ENCODE measurements at places on chromosomes 13 and 19.

DNA sequence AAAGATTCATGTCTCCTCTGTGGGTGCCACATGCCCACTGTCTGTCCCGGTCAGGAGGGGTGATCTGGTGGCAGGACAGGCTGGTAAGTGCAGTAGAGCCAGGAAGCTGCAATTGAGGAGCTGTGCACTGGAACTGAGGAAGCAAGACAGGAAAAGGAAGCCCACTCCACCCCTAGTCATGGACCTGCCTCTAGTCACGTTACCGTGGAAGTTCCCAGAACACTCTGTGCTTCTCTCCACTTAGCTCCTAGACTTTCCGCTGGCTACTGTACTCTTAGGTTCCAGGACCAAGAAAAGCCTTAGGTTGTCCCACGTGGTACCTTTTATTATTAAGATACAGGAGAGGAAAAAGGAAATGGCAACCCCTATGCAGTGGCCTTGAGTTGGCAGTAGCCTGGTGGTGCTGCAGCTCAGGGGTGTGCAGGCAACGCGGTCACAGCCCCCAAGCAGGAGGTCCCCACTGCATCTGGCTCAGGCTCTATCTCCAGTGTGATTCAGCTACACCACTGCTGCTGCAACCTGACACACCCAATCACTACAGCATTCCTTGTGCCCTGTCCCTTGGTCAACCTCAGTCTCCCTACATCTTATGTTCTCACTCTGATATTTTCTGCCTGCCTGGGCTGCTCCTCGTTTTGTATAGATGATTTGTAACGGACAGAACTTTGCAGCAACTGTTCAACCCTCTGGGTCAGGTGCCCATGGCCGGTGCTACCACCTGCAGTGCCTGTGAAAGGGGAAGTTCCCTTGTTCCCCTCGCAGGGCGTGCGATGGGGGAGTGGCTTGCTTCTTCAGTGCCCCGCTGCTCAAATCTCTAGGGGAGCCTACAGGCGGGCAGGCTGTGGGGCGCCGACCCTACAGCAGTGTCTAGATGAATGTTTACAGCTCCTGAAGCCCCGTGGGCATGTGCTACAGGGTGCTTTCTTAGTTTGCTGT is 24.4 kb upstream of the GPR12 start:
- DNase-seq, result no peak

- DNase-seq, result no peak
These were observed 78.8 kb upstream of the TDRD3 start for GRCh38 chr13:60318186-60318585.

GRCh38 chr19:4538601-4538954 is 1.3 kb downstream of the LRG1 start:
- no peak for DNase-seq

DNA sequence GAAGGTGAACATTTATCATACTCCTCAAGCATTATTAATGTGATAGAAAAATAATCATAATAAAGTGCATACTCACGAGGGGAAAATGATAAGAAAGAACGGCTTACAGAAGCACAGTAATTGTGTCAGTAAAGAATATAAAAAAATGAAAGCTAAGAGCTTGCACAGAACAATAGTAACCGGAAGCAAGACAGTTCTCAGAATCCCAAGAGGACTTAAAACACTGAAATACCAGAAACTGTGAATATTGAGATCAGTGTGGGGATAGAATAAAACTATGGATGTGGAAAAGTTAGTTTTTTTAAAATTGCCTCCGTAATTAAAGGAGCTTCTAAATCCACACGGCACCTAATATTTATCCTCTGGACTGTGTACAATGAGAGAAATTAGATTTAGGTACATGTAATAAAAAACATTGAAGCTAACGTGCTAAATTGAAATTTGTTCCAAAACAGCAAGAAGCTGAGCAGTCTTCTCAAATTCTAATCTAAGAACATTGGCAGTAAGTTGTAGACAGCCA is 482.7 kb downstream of the SLITRK6 start:
- DNase-seq, result no peak

- no peak for DNase-seq
These were observed 8.5 kb upstream of the EEF1AKMT1 start for GRCh38 chr13:20782116-20782708.

All from COLO829 (cell line).